ENCODE measurements at places on chromosomes 12 and 14.

DNA sequence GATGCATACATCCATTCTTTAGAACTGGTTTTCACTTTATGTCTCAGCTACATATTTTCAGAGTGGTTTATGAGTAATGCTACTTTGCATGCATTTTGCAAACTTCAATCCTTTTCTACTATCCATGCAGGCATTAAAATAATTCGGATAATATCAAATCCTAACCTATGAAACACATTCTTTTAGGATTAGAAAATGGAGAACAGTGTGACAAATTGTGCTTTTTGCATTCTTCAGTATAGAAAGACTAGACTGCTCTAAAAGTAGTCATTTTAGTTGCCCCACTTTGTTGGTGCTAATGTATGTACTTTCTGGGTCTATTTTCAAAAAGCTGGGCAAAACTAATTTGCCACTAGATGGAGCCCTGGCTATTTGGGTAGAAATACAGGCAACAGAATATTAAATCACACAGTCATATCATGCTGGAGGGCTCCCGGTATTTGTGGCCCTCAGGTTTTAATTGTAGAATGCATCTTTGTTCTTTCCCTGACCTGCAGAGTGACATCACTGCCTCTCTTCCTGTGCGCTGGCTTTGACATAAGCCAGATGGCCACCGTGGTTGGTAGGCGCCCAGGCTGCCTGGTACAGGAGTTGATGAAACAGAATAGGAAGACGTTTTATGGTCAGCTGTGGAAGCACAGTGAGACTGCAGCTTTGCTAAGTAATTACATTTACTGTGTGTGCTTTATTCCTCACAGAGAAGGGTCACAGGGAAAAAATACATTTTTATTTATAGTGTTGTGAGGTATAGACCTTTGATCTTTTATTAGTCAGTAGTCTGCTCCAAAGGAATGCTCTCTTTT lies 28.1 kb downstream of the MSRB3 start:
- no peak for DNase-seq

DNA sequence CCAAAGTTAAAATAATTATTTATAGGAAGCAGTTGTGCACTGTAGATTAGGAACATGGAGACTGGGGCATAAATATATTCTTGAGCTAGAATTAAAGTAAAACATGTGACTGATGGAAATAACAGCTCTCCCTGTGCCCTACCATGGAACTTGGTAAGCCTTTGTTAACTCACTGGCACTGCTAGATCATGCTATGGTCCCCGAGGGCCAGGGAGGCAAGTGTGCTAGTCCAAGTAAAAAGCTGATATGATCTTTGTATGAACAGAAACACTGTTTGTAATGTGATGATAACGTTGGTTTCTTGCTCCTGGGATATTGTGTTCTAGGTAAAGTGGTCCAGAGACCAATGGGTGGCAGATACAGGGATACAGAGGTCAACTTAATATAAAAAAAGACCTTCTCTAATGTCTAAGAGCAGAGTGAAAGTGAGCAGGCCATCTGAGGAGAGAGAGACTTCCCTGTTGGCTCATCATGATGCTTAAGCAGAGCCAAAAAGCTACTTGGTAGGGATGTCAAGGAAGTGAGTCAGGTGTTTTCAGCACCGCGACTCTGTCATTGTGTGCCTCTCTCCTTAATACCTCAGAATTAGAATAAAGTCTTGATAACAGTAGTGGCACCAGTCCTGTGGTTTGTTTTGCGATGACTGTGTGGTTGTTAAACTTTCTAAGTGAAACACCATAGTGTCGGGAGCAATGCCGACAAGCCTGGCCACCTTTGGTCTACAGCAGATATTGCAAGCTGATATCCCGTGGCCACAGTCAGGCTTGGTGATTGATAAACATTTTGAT lies 27.6 kb downstream of the BICD1 start:
- DNase-seq = no peak

- no peak for DNase-seq
Observed at GRCh38 chr12:43044241-43044640, 454.7 kb upstream of the PRICKLE1 start.

DNA sequence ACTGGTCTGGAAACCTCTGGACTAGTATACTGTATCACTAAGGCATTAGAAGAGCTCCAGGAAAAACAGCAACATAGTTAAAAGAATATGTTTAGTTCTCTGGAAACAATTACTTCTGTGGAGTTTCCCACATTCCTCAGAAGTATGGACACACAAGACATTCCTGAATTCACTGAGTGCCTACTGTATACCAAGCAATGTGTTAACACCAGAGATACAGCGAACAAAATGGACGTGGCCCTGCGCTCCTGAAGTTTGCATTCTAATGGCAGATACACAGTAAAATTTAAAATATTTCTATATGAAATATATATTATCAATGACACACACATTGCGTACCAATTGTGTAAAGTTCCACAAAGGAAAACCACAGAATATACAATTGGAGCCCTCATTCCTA lies 1.1 kb downstream of the ANGEL1 start:
- DNase-seq = no peak

- DNase-seq = no peak
Observed at GRCh38 chr12:110639336-110640141, 25.6 kb downstream of the TCTN1 start.

- DNase-seq = no peak
Observed at GRCh38 chr14:62162998-62163589, 400.9 kb downstream of the SNAPC1 start.

- no peak for DNase-seq
Observed at GRCh38 chr12:80087486-80088213, 11.7 kb upstream of the OTOGL start.

- DNase-seq = no peak
Observed at GRCh38 chr12:15469356-15469755, 147.0 kb downstream of the PTPRO start.

DNA sequence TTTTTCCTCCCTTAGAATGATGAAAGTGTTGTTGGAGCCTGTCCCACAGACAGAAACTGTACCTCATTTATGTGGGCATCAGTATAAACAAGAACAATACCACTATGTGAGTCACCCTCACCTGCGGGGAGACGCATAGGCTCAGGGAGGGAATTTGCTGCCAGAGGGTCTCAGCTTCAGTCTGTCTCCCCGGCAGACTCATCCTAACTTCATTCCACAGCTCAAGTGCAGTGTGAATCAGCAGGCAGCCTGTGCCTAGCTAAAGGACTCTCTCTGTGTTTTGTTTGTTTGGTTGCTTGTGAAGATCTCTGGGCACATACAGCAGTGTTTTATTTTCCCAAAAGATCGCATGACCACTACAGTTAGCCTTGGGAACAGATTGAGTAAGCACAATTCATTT lies 98.9 kb downstream of the PRKCH start:
- no peak for DNase-seq

GRCh38 chr12:132866251-132866828 lies 21.1 kb downstream of the CHFR start:
- no peak for DNase-seq

DNA sequence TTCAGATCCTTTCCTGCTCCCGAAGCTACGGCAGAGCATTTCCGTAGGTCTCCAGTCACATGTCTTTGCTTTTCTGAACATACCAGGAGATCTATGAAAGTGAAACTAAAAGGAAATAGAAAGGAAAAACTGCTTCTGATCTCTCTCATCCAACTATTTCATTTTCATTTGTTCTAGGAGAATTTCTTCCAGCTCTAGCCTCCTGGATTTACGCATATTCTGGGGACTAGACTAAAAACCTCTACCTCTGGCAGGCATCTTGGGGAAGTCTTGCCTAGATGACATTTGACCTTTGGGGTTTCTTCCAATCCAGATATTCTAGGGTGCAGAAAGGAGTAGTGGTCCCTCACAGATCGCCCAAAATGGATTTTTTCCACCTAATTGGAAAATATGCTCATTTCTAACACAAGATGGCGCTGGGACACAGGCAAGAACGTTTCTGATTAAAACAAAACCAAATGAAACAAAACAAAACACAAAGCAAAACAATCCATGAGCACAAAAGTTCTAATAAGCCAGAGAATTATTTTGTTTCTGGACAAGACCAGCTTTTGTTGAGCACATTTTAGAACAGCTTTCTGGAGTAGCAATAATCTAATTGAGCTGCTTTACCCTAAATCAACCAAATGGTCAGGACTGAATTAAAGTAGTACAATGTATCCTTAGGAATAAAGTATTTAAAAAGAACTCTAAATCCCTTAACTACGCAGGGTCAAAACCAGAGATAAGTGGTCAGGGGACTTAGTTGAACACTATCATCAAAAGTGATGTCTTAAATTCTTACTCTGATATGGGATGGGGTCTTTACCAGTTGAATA lies 12.3 kb upstream of the PARP11 start:
- no peak for DNase-seq

GRCh38 chr12:6535960-6536847 lies 1.9 kb downstream of the GAPDH start:
- DNase-seq = no peak

- no peak for DNase-seq
Observed at GRCh38 chr14:60161196-60162107, 3.7 kb downstream of the DHRS7 start.

DNA sequence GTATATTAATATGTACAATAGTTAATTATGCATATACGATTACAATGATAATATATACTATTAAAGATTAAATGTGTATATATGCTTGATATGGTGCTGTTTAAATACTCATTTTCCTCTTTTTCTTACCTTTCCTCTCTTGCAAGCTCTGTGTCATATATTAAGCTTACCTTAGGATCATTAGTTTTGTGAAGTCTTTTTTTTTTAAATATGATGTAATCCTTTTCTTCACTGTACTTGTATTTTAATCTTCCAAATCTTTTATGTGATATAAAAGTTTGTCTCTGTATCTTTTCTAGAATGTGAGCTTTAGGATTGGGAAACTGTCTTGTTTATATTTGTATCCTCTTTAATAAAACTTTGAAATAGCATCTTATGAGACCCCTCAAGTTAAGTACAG lies 88.7 kb downstream of the CCDC91 start:
- DNase-seq = no peak

DNA sequence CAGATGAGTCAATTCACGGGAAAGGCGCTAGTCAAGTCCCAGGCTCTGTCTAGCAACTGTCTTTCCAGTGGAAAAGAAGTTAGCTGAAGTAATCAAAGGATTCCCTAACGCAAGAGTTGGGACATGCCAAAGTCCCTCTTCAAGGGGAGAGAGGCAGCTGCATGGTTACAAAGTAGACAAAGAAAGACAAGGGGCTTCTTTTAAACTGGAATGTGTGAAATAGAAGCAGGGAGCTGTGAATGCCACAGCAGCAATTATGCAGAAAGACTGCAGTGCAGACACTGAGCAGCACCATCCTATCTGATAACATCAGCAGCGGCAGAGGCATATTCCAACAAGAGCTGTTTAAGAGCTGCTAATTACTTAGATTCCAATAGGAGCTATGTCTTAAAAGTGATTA lies 12.5 kb upstream of the CIPC start:
- DNase-seq = no peak

DNA sequence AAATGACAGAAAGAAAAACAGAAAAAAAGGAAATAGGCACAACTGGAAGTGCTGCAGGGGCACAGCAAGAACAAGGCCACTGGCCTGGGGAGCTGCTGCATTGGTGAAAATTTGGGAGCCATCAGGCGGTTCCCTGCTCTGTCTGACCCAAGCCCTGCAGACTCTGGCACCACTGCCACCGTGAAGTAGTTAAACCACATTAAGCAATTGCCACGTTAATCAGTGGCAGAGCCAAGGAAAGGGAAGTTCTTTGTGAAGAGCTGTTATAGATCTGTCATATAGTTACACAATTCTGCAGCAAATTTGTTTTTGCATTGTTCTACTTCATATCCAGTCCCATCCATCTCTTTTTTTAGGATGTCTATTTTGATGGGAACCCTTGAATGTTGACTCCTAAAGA lies 915.3 kb downstream of the FSCB start:
- DNase-seq = no peak

DNA sequence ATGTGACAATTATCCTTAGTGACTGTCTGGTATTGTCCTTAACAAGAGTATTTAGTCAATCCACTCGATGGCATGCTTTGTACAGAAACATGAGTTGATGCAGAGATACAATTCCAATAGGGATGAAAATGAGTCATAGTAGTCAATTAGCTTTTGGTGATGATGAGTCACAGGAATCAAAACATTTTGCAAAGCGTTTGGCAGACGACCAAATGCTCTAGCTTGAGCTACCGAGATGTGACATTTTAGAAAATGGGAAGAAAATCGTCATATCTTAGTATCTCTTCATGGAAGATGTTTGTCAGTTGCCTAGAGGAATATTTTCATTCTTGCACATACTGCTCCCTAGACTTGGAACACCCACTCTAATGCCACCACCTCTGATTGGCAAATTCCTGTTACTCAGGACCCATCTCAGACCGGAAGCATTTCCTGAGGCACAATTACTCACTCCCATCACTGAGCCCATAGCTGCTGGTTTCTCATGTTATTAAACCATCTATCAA lies 95.0 kb downstream of the LMNTD1 start:
- no peak for DNase-seq

DNA sequence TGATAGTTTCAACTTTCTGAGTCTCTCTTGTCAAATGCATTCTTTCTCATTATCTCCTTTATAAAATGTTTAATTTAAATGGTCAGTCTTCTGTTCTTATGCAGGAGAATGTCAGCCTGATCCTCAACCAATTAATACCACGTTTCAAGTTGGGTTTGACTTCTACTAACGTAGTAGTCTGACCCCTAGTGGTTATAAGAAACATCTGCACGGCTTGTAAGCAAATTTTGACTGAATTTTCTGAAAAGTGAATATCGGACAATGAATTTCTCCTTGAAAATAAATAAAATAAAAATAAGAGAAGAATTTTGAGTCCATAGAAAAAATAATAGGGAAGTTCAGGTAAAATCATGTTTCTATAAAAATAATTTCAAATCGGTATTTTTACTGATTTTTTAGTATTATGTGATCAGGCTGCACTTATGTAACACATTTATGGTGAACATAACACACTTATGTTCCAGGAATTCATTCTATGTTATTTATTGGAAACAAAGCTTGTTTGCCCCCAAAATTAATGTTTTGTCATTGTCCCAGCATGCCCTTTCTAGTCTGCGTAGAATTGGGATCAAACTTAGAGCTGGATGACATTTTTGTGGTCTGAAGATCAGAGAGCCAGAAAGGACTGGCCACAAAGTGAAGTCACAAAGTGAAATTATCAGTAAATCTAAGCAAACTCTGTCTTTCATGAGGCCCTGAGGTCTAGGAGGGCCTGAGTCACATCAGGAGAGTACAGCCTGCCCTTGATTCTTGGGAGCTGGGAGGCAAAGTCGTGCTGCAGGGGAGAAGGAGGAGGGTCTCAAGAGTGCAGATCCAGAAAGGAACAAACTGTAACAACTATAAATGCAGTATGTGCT lies 101.2 kb upstream of the STXBP6 start:
- DNase-seq = no peak

GRCh38 chr12:50514526-50515276 lies 9.9 kb downstream of the DIP2B start:
- no peak for DNase-seq

GRCh38 chr14:21528381-21529348 lies 2.5 kb upstream of the SALL2 start:
- DNase-seq = no peak

GRCh38 chr12:113373969-113374368 lies 15.6 kb downstream of the PLBD2 start:
- DNase-seq = no peak

- DNase-seq = no peak
Observed at GRCh38 chr12:47280543-47281300, 201.0 kb upstream of the AMIGO2 start.

All from hypothalamus (tissue), 51 donors.